ENCODE measurements at places on chromosomes 1 and 21.

GRCh38 chr1:167654975-167655575, 25.0 kb downstream of the RCSD1 start:
- no peak for DNase-seq

GRCh38 chr1:207815466-207815865, 63.6 kb downstream of the CD46 start:
- no peak for DNase-seq

DNA sequence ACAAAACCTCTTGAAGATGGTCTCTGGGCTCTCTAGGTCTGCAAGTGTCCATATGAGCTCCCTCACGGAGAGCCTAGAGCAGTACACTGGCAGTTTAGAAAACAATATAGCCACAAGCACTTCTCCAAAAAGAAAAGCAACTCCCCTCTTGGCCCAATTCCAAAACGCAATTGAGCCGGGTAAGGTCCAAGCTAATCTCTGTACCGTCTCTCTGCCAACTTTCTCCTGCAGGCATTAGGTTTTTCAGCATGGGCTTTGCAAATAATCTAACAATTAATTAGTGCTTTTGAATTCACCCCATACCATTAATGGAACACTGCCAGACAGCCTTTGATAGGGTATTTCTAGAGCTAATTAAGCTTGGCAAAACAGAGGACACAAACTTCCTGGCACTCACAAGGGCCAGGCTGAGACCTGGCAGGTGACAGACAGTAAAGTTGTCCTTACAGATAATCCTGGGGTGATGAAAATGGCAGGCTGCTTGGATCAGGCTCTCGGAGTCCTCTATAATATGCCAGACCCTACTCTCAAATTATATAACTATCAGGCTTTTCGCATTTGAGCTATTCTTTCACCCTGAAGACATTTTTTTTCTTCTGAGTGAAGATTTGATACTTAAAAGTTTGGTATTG, 39.8 kb downstream of the TGFBR3 start:
- DNase-seq = no peak

DNA sequence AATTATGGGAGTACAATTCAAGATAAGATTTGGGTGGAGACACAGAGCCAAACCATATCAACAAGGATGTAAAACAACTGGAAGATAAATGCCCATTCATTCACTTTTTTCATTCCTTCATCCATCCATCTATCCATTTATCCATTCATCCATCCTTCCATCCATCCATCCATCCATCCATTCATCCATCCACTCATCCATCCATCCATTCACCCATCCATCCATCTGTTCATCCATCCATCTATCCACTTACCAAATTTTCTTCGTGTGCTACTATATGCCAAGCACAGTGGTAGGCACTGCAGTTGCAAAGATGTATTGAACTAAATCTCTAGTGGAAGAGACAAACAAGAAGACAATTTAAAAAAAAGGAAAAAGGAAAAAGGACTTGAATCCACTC, 14.3 kb upstream of the SIPA1L2 start:
- DNase-seq = no peak

DNA sequence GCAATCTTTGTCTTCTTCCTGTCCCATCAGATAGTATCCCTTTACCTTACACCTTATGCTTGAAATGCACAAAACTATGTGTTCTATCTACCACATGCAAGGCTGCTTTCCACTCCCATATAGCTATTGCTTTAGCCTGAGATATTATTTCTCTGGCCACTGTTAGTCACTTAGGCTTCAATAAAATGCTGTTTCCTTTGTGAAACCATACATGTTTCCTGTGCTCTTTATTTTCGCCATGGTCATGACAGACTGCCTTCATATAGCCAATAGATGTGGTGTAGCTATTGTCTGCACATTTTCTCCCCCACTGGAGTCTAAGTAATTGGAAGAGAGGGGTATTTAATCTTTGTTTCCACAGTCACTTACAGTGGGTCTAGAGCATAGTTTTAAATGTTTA, 108.4 kb downstream of the GREM2 start:
- DNase-seq = no peak

DNA sequence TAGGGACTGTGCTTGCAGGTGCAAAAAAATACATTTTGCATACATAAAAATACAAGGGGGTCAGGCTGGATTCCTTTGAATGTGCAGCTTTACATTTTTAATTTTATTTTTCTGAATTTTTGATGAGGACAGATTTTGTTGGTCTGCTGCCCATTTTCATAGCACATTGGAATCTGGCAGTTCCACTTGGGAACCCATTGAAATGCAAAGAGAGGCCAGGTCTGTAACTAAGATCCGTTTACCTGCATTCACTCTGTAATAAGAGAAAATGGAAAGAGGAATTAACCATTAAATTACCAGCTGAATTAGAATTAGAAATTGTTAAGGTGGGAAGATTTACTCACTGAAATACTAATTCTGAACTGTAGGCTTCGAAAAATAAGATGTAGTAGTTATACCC, 221.6 kb downstream of the DAB1 start:
- no peak for DNase-seq

GRCh38 chr1:159900086-159900680, at the start of gene CFAP45:
Gene CFAP45, minus strand, starts transcription at chr1:159900165. Its CDS starts 67 bp downstream, at chr1:159900098.
- no peak for DNase-seq

GRCh38 chr1:52751589-52752483, 25.6 kb downstream of the ZYG11B start:
- DNase-seq = no peak

GRCh38 chr1:7288992-7289391, 482.1 kb upstream of the VAMP3 start:
- DNase-seq = no peak

- DNase-seq = no peak
Observed at GRCh38 chr1:168422203-168422847, 121.5 kb downstream of the XCL2 start.

DNA sequence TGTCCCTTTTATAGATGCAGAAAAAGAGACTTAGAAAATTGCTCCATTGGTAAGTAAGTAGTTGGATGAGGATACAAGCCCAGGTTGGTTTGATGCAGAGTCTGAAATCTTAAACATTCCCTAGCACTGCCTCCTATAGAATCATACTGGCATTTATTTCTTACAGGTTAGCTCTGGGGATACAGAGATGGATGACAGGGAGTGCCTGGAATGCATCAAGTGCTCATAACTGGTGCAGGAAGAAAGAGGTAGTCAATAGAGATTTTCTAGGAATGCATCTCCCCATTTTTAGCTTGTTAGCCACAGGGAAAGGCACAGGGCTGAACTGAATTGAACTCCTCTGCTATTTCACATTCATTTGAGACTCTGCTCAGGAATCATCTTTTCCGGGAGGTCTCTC, 269.0 kb upstream of the USP24 start:
- no peak for DNase-seq

GRCh38 chr1:6348511-6349191, 44.9 kb downstream of the ACOT7 start:
- no peak for DNase-seq

GRCh38 chr1:241698177-241698576, 46.1 kb downstream of the WDR64 start:
- no peak for DNase-seq

DNA sequence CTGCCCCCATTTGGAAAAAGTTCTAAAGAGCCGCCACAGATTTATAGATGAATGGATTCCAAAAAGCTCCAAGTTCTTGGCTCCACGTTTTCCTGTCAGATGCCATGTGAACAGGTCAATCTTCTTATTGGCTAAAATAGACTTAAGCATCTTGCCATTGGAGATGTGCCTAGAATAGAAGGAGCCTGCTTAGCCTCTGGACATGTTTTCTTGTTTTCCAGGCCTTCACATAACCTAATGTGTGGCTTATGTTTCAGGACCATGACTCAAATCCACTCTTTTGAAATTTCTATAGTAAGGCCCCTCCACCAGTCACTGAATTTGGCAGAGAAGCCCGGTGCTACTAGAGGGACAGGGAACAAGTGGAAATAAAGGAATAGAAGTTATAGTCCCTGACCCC, 31.5 kb downstream of the PHC2 start:
- DNase-seq = no peak

DNA sequence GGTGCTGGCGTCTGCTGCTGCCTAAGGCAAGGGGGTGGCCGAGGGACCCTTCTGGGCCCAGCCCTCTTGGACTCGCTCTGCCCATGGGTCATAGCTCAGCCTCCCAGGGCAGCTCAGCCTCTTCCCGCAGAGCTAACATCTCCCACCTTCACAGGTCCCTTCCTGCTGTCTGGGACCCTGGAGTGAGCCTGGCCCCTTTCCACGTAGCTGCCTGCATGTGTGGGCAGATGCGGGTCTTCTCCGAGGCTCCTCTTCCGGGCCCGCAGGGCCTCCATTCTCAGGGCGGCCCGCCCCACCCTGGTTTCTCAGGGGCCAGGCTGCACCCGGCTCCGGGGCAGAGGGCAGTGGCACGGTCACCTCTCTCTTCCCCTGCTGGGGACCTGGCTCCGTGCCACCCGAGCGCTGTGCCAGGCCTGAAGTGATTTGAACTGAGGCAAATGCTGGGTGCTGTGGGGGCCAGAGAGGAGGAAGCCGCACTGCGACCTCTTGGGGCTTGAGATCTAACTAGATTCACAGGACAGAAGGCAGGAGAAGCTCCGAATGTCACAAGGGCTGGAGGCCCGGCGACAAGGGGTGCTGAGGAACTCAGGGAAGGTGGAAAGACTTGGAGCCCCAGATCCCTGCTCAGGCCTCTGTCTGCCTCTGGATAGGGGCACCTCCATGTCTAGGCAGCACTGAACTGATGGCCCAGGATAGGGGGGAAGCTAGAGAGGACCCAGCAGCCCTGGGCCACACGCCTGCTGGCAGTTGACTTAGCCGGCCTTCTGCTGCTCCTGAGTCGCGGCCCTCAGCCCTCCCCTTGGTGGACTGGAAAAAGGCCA, 40.7 kb downstream of the COQ8A start:
- no peak for DNase-seq

GRCh38 chr1:236163463-236164153, 21.3 kb downstream of the GPR137B start:
- no peak for DNase-seq

DNA sequence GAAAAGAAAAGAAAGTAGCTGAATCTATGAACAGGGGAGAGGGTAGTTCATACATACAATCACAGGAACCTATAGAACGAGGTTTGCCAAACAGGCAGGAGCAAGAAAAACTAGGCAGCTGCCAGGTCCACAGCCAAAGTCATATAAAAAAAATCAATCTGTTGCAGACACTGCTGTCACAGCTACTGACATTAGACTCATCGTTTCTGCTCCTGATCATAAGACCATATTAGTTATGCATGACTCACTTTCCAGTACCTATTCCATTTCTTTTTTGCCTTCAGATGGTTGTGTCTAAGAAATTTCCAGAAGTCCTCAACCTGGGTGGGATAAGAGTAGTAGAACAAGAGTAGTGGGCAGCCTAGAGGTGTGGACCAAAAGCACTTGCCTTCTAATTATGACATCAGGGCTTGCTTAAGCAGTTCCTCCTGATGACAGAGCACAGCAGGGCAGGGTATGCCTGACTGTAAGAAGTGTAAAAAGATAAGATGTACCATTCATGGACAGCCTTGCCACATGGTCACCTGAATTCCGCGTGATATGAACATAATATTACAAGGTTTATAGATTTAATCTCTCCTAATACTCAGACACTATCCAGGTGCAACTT, 323.2 kb upstream of the SGIP1 start:
- no peak for DNase-seq

- no peak for DNase-seq
Observed at GRCh38 chr1:234313171-234313570, 60.1 kb upstream of the COA6 start.

GRCh38 chr1:89688607-89689006, 55.7 kb downstream of the LRRC8C start:
- no peak for DNase-seq

DNA sequence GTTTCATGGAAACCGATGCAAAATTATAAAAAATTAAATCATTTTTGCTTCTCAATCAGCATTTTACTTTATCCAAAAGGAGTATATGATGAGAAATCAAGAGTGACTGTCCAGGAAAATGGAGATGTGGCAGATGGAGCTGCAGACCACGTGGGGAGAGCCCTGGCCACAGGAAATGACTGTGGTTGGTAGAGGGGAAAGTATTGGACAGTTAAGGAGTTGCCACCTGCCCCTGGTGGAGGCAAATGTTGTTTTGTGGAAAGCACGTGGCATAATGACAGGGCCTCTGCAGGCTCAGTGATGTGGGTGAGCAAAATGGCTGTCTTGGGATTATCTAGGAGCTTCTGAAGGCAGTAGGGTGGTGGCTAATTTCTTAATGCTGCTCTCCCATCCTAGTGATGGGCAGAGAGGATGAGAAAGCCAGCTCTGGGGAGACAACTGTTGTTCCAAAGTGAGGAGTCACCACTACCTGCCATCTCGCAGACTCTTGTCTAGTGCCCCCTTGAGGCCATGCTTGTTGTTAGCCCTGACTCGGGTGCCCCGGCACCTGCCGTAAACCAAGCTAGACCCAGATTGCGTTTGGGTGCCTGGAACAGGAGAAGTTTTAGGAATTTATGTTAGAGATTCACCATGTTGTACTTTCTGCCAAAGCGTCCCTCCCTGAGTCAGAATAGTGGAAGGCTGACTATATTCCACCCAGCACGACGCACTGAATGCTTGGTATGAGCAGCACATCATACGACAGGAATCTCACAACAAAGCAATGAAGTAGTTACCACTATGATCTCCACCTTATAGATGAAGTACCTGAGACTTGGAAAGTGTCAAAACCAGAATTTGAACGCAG, 144.0 kb downstream of the ROR1 start:
- no peak for DNase-seq

GRCh38 chr1:22105611-22106207, 37.2 kb downstream of the WNT4 start:
- no peak for DNase-seq

- DNase-seq = no peak
Observed at GRCh38 chr21:44332965-44333364, 6.2 kb downstream of the CFAP410 start.

DNA sequence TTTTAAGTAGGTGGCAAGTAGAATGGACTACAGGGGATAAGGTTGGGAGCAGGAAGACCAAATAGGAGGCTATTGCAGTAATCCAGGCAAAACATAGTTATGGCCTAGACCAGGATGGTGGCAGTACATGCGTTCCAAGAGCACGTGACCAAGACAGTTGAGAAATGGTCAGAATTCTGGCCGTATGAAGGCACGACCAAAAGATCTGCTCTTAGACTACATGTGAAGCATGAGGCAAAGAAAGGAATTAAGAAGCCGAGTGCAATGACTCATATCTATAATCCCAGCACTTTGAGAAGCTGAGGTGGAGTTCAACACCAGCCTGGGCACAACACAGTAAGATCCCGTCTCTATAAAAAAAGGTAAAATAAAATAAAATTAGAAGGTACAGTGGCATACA, 71.3 kb downstream of the LUZP1 start:
- DNase-seq = no peak

GRCh38 chr1:187477535-187477934, 648.8 kb downstream of the PLA2G4A start:
- no peak for DNase-seq

DNA sequence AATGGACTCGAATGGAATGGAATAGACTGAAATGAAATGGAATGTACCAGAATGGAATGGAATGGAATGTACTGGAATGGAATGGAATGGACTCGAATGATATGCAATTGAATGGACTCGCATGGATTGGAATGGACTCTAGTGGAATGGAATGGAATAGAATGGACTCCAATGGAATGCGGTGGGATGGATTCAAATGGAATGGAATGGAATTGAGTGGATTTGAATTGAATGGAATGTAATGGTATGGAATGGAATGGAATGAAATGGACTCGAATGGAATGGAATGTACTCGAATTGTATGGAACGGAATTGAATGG, 99.6 kb upstream of the FBXO28 start:
- DNase-seq = no peak
